Amniotic epithelial cell (primary cell): ENCODE measurements at places on chromosomes 11 and 22.
A peak's percentile ranks its signal among the peaks of the same experiment; 100 is the strongest.

GRCh38 chr11:116224154-116224888, 548.5 kb downstream of the BUD13 start:
- peak; percentile 1 for DNase-seq

GRCh38 chr22:48944433-48944750, 883.3 kb downstream of the BRD1 start:
- no peak for DNase-seq

DNA sequence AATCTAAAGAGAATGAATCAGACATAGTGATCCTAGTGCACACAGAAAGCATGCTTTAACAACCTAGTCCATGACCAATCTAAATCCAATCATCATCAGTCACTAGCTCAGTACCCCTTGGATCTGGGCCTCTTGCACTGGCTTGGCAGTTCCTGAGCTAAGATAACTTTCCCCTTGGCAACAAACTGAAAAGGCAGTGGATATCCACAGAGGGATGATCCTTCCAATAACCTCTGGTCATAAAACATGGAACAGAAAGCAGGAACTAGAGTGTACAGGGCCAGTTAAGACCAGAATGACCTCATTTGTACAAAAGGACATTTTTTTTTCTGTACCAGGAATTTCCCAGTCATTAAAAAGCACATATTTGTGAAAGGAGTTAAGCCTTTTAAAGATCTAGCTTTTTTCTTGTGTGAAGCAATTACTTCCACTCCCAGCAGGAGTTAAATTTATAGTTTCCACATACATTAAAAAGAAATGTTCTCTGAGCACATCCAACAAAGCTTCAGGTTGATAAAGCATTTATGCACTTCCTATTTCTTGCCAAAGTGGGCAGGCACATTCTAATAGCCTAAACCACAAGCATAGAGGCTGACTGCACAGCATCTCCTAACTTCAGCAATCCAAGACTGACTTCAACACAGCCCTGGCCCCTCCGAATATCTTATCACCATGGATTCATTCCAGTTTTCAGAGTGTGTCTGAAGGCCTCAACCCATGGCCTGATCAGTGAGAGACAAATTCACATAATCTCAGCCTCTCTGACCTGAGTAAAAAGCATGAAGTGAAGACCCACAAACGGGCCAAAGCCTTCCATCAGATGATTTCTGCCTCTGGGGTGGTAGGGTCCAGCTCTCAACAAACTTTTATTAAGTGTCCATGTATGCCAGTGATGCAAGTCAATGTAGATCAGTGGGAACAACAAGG, 29.9 kb downstream of the GUCY1A2 start:
- DNase-seq: peak; percentile 86

DNA sequence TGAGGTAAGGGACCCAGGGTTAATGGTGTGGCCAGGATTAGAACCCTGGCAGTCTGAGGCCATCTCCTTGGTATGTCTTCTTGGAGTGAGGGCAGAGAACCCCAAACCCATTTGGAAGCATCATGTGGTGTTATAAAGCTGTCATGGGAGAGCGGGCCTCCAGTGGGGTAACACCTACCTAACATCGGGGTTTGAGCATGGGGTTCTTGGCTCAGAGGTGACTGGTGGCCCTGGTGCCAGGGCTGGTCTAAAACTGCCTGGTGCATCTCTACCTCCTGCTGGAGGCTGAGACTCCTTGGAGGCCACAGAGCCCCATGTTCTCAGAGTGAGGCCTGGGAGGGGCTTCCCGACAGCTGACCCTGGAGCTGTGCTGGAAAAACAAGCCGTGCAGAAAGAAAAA, 4.5 kb downstream of the PRDM11 start:
- DNase-seq: no peak

- DNase-seq: no peak
These were observed 1022.5 kb downstream of the TBC1D22A start for GRCh38 chr22:47784991-47785390.

GRCh38 chr11:107041088-107041444, 22.8 kb upstream of the GUCY1A2 start:
- DNase-seq: peak; percentile 91

DNA sequence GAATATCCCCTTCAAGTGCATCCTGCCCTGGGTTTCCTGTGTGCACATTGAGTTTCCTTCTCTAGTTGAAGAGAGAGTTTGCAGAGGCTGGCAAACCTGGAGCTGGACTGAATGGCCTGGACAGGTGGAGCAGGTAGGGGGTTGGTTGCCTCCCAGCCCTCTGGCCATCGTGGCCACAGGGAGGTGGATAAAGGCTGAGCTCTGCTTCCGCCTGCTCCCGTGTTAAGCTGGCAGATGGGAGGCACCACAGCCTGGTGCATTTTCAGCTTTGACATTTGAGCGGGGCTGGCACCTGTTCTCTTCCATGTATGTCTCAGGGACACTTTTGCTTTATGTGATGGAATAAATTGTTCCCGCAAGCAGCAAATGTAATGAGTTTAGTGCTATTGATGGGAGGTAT, 11.1 kb downstream of the MICAL2 start:
- no peak for DNase-seq

GRCh38 chr22:20578192-20578591, 70.8 kb downstream of the MED15 start:
- no peak for DNase-seq

DNA sequence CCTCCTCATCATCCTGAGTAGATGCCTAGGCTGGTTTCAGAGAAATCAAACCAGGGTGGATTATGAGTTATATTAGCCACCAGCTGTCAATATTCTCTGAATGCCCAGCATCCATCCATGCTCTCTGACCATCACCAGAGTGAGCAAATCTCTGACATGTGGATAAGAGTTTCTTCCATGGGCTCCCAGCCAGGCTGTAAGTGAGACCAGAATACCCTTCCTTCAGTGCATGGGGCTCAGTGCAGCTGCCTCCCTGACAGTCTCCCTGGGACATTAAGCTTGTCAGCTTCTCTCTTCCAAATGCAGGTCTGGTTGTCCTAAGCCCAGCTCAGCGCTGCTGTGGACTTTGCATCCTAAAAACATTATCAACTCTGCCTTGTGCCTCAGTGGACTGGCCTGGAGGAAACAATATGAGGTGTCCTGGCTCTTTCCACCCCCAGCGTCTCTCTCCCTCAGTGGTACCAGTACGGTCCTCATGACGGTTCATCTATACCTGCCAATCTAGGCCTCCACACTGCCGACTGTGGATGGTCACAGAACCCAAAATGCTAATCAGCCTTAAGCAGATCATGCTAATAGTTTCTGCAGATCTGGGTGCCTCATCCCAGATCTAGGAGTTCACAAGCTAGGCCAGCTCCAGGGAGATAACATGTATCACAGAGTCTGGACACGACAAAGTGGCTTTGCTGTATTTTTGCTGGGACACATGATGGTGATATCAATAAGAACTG, 41.6 kb upstream of the PRAME start:
- DNase-seq: no peak

GRCh38 chr22:25365491-25366261, 146.2 kb downstream of the CRYBB2 start:
- no peak for DNase-seq
